Stimulated activated CD8-positive, alpha-beta memory T cell treated with anti-CD3 and anti-CD28 coated beads, Interleukin-7, amount 100 ng/mL, for 24 hours (primary cell): ENCODE measurements at places on chromosomes 7 and 10.
A peak's percentile ranks its signal among the peaks of the same experiment; 100 is the strongest.

GRCh38 chr7:151457534-151457933, 17.6 kb upstream of the CRYGN start:
- no peak for DNase-seq

DNA sequence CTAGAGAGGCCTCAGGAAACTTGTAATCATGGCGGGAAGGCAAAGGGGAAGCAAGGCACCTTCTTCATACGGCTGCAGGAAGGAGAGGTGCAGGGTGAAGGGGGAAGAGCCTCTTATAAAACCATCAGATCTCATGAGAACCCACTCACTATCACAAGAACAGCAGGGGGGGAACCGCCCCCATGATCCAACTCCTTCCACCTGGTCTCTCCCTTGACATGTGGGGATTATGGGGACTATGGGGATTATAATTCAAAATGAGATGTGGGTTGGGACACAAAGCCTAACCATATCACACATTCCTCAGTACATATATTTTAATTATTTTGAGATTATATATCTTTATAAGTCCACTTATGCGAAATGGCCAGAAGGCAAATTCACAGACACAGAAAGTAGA, 8.9 kb downstream of the HK1 start:
- no peak for DNase-seq

DNA sequence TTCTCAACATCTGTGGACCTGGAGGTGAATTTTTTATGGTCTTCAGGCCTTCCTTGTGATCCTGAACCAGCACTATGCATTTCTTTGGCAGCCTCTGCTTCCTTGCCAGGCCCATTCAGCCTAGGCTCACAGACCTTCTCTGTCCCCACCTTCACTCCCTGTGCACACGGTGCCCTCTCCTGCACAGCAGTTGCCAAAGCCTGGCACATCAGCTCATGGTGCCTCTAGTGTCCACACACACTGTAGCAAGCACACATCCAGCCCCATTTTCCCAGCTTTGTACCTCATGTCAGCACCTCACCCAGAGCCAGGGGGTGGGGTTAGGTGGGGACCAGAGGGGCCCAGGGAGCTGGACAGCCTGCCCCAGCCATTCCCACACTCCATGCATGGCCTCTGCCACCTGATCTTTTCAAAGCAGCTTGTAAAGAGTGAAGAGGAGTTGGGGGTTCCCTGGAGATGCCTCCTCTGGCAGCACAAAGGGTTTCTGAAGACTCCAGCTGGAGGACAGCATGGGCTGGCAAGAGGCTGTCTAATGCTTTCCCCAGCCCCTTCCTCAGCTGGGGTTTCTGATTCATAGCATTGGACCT, 57.9 kb upstream of the TMEM72 start:
- no peak for DNase-seq

GRCh38 chr7:30970594-30971094, 6.9 kb downstream of the GHRHR start:
- DNase-seq, result no peak

GRCh38 chr10:100575585-100576281, 40.0 kb downstream of the HIF1AN start:
- DNase-seq, result no peak

DNA sequence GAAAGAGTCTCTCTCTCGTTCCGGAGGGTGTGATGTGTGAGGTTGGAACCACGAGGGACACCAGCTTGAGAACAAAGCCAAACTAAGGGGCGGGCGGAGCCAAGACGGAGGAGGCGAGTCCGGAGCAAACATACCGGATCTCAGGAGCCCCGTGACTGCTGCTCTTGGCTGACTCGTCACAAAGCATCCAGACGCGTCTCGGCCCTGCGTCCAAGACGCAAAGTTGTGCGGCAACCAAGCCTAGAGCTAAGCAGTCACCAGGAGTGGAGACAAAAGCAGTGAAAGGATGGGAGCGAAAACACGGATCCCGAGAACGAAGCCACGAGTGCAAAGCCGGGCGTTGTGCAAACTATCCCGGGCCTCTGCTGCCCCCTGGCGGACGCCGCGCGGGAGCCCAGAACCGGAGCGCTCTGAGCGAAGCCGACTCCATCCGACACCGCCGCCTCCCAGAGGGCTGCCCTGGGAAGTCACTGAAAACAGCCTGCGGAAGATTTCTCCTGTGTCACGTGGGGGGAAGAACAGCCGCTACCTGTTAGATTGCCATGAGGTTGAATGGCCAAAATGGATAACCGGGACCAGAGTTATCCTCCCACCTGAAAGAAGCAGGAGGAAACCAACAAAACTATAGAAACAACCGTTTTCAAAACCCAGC, 46.4 kb upstream of the TMEM72 start:
- DNase-seq, result peak; percentile 79

DNA sequence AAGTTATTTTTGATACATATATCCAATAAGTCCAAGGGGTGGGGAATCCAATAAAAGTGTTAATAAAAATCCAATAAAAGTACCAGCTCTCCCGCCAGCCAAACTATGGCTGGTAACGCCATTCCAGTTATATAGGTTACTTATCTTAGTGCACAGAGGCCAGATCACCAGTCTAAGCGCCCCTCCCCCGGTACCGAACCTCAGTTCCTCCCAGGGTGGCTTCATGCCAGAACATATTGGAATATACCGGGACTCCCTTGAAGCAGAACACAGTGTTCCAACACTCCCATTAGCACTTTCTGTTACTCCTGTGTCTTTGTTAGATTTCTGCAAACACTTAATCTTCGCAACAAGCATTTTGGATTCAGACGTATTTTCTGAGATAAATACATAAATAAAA, 7.5 kb downstream of the FBH1 start:
- no peak for DNase-seq

DNA sequence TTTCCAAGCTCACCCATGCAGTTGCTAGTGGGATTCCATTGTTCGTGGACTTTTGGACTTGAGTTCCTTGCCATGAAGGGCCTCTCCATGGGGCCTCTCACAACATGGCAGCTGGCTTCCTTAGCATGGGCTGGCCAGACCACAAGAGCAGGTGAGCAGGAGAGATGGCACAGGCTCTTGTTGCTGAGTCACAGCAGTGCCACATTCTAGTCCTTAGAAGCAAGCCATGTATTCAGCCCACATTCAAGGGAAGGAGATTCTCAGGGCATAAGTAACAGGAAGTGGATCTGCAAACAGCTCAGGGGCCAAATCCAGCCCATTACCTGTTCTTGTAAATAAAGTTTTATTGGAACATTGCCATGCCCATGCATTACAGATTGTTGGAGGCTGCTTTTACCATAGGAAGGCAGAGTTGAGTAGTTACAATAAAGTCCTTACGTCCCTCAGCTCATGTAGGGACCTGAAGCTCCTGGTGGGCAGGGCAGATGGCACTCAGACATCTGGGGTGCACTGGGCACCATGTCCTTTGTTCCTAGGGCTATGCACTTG, 481.5 kb upstream of the FOXK1 start:
- DNase-seq, result no peak

DNA sequence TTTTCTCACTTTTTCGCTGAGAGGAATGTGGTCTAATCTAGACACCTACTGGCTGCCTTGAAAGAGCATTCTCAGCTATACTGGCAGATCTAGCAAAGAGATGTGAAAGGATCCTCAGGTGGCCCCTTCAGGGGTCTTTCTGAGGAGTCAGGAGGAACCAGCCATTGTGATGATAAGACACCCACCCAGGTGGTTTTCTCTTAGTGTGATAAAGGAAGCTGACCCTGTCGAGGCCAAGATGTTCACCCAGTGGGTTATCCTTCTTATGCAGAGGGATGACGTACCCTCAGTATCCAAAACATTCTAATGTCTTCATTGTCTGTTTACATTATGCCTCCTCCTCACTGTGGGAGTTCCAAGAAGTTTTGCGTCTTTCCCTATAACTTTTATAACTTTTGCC, 98.3 kb upstream of the LRGUK start:
- no peak for DNase-seq

DNA sequence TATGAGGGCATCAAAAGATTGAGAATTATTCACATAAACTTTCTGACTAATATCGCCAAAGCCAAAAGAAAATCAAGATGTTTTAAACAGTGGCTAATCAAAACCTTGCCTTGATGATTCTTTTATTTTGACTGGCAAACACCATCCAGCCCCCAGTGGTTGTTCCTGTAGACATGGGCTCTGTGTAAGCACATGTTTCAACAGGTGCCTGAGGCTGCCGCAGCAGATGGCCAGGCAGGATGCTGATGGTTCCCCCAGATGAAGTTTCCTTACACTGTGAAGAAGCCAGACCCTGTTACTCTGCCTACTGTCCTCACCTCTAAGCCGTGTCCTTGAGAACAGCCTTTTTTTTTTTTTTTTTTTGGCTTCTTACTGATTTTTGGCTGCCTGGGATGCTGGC, 146.5 kb downstream of the RAB11FIP2 start:
- DNase-seq, result no peak

GRCh38 chr7:55420530-55420929, 55.4 kb downstream of the LANCL2 start:
- DNase-seq, result no peak

GRCh38 chr10:629186-629998, 60.1 kb downstream of the DIP2C start:
- DNase-seq, result no peak

DNA sequence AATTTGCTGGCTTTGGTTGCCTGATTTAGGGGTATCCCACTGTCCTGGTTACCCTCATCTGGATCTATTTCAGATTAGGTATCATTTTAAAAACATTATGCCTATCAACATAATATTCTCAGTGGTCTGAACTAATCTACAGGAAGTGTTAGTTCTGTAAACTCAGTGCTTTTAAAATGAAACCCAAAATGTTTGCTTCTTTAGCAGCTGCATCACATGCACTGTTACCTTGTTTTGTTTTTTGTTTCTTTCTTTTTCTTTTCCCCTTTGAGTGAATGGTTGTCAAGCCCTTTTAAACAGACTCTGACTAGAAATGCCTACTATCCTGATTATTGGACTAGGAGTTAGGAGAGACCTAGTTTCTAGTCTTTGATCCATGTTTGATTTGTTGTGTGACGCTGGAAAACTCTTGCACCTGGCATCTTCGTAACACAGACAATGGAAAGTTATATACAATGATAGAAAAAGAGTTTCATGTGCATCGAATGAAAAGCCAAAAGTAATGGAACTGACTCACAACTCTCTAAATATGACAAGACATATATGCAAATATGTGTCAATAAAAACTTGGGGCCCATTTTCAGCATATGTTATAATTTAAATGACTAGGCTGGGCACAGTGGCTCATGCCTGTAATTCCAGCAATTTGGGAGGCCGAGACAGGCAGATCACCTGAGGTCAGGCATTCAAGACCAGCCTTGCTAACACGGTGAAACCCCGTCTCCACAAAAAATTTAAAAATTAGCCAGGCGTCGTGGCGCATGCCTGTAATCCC, 52.3 kb upstream of the STRIP2 start:
- no peak for DNase-seq

DNA sequence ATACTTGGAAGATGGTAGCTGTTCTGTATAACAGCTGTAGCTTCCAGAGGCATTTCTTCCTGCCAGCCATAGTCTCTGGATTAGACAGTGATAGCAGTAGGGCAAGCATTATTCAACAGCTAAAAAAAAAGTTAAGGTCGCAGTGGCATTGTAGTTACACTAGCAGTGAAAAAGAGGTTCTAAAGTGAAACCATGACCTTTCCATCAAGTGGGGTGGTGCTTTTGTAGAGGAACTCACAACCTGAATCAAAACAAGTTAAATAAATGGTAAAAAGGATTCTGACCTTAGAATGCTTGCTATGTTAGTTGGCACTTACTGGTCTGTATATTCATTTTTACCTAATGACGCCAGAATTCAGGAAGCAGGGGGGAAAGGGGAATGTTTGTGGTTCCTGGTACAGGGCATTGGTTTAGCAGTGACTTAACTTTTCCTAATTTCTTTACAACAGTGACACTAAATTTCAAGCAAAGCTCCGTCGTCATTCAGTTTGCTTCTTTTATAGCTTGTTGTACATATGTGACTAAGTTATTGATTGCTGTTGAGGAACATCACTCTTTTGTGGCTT, 55.0 kb downstream of the GBF1 start:
- DNase-seq, result no peak

DNA sequence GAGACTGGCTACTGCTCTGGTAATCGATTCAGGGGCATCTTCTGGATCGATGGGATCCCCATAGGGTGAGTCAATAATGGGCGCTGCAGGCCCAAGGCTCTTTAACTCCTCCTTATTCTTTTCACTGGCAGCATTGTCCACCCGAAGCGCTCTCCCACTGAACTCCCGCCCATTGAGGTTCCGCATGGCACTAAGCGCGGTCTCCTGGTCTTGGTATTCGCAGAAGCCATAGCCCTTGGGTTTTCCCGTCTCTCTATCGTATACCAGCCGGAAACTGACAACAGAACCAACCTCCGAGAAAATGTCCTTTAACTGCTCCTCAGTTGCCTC, 285 bp downstream of the CSTF2T start:
- DNase-seq, result no peak

GRCh38 chr7:98797150-98797549, 72.7 kb downstream of the TMEM130 start:
- DNase-seq, result no peak

GRCh38 chr10:47447705-47448104, 36.2 kb downstream of the ANXA8 start:
- DNase-seq, result no peak

DNA sequence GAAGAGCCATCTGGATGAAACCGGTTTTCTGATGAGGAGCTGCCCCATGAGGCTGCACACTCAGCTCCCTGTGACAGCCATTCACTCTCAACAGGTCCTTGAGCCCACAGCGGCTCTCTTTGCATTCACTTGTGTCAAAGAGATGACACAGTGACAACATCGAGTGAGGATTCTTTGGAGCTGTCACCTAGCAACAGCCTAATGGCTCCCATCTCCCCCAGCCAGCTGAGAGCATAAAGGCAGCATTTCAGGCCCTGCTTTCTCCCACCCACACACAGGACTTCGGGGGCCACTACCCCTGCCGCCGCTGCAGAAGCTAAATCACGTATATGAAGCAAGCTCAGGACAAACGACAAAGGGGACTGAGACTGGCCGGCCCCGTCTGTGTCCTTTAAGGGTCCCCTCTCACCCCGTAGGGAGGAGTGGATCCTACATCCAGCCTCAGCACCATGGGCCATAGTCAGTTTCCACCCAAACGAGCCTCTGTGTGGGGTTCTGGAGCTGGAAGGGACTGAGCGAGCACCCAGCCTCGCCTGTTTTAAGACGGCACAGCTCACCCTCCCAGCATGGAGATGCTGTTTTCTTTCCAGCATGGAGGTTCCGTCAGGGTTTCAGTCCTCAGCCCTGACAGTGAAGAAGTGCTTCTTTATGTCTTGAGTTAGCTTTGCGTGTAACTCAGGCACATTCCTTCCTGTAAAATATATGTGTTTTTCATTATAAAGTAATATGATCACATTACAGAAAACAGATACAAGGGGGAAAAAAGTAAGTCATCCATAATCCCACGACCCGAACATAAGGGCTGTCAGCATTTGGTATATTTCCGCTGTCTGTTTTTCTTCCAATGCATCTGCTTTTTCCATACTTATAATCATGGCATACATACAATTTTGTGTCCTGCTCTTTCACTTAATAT, 4.9 kb downstream of the CPA4 start:
- no peak for DNase-seq

- DNase-seq, result no peak
Observed at GRCh38 chr10:51325649-51326048, 251.4 kb downstream of the PRKG1 start.

- DNase-seq, result no peak
Observed at GRCh38 chr7:150738591-150739001, 1.4 kb downstream of the GIMAP5 start.
